ENCODE measurements at places on chromosomes 3 and 15. TPM values are rescaled to one million over a fixed set of nuclear protein-coding genes. Genes with fewer than 3 reads are reported as not detected.

GRCh38 chr3:122572940-122573412, 4.5 kb upstream of the PARP15 start:
- no peak for DNase-seq

DNA sequence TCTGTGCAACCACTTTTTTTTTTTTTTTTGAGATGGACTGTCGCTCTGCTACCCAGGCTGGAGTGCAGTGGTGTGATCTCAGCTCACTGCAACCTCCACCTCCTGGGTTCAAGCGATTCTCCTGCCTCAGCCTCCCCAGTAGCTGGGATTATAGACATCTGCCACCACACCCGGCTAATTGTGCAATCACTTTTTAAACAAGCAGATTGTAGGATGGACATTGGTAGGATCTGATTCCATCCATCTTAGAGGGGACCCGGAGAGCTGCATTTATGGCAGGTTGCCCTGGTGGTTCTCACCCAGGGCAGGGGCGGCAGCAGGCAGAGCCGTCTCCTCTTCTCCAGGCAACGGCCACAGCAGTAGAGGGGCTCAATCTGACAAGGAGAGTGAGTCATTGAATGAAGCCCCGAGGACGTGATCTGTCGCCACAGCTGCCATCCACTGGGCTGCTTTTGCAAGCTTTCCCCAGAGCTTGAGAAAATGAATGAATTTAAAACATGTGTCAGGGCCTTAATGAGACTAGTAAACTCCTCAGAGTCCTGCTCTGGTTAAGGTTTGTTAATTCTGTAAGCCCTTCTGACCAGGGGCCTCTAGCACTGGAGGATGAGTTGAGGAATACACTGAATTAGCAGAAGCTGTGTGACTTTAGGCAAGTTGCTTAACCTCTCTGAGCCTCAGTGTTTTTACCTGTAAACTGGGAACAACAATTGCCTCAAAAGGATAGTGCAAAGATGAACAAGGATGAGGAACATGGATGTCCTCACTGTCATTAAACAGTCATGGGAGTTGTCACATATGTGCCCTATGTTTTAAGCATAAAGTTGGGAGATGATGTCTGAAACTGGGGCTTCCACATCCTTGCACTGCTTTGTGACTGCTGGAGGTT, 129.1 kb downstream of the ASB7 start:
- no peak for DNase-seq

- DNase-seq: no peak
These were observed 139.3 kb downstream of the FILIP1L start for GRCh38 chr3:99974989-99975388.

DNA sequence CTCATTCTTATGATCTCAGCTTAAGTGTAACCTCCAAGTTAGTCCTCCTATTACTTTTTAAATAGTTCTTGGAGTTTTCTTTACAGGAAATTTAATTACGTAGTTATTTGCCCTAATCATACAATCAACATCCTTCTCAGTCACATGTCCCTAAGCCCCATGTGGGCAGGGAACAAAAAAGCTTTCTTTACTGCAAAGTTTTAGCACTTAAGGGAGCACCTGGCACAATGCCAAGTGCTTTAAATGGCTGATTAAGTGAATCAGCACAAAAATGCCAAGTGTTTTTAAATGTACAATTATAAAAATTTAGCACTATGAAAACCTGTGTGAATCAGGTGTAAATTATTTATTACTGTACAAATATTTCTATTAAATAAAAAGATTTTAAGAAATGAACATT, 445.3 kb downstream of the C3orf38 start:
- no peak for DNase-seq

DNA sequence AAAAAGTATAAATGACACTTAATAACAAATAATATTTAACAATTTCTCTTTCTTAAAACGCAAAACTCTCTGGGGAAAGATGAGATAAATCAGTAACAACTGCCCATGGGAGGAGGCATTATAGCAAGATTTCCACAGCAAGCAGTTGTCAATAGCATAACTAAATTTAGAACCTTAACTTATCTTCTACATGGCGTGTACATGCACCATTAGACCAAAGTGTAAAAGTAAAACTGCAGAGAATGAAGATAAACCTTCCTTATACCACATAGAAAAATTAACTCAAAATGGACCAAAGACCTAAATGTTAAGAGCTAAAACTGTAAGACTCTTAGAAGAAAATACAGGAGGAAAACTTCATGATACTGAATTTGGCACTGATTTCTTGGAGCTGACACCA, 39.9 kb downstream of the MYO5A start:
- no peak for DNase-seq

- DNase-seq: no peak
These were observed 766.9 kb upstream of the ARPP21 start for GRCh38 chr3:34872406-34872805.

DNA sequence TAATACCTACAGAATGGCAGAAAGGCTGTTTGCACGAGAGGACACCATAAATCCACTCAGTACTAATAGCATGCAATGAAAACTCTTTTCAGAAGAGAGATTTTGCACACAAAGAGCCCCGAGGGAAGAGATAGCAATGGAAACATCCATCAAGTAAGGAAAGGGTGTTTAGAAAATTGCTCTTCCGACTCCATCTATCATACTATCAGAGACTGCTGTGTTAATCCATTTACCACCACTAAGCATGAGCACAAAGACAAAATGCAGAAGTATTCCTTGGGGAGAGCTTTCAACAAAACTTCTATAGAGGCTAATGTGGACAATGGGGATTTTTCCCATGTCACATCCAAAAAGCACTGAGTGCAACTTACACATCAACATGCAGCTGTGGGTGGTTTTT, 72.1 kb upstream of the PLAAT1 start:
- no peak for DNase-seq

- no peak for DNase-seq
These were observed 369.8 kb downstream of the TBC1D5 start for GRCh38 chr3:17372362-17373210.

DNA sequence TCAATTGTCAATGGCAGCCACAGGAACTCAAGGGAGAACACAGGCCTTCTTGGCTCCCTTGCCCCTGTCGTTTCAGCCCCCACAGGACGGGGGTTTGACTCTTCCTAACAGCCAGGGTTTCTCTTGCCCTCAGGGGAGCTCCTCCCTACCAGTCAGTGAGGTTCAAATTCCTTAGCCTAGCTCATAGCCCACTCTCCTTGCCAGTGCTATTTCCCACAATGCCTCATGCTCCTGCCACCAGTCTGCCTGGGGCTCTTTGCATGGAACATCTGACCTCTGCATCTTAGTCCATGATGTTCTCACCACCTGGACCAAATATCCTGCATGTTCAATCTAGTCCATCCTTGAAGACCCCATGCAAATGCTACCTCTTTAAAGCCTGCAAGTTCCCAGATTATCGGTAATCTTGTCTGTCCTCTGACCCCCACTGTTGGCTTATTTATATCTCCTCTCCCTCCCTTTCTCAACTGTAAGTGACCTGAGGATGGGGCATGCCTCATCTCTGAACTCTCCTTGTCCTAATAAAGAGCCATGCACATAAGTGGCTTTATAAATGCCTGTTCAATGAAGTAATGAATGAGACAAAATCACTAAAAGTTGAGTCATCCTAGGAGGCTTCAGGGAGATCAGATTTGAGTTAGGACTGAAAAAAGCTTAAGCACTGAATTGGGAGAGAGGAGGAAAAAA, 78.0 kb downstream of the MYO1E start:
- DNase-seq: no peak

DNA sequence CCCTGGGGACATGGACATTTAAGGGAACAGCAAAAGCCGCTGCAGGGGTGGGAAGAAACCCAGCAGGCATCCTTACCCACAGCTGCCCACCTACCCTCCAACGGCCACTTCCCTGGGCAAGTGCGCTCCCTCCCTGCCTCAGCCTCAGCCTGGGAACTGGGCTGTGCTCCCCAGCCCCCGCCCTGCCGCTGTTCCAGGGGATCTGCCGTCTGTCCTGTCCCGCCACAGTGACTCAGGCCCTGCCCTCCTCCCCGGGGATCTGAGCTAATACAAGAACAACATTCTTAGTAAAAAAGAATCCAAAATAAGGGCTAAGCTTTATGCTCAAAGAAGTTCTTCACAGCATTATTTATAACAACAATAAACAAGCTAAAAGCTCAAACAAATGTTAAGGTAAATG, 7.4 kb upstream of the IQSEC1 start:
- DNase-seq: no peak

GRCh38 chr3:113212844-113213375, 1.6 kb downstream of the BOC start:
- DNase-seq: no peak

DNA sequence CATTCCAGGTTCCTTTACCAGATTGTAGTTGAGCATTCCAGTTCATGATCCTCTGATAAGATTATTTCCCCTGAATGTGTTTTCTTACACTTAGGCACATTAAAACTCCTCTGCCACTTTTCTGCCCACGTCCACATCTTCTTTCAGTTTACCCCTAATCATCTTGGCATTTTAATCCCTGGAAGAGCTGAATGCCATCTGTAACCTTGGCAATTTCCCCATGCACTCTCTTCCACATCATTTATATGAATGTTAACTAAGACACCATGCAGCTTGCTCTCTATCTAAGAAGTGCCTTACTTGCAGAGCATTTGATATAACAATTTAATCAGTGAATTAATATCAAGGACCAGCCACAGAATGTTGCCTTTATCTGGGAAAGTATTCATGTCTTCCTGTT, 25.8 kb downstream of the TIMP4 start:
- no peak for DNase-seq

DNA sequence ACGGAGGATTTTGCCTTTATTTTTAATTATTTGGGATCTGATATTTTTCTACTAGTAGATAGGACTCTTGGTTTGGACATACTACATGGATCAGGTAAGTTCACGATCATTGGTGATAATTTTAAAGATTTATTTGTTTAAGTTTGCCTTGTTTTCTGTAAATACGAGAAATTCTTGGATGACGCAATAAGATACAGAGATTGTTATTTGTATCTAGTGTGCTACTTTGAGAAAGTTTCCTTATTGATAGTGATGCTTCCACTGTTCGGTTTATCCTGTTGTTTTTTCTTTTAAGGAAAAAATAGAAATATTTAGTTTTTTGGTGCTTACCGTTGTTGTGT, 577 bp downstream of the CHD2 start:
- no peak for DNase-seq

ABHD17C gene
- 5.0 TPM for total RNA-seq

LRRK1 gene
- total RNA-seq: 23.5 TPM

SLC4A7 gene
- total RNA-seq: 29.2 TPM

CLCN2 gene
- 3.8 TPM for total RNA-seq

Measured in mesenteric fat pad (tissue), 1 donor.